Non-pigmented ciliary epithelial cell (primary cell): ENCODE measurements at places on chromosomes 11 and 22.

DNA sequence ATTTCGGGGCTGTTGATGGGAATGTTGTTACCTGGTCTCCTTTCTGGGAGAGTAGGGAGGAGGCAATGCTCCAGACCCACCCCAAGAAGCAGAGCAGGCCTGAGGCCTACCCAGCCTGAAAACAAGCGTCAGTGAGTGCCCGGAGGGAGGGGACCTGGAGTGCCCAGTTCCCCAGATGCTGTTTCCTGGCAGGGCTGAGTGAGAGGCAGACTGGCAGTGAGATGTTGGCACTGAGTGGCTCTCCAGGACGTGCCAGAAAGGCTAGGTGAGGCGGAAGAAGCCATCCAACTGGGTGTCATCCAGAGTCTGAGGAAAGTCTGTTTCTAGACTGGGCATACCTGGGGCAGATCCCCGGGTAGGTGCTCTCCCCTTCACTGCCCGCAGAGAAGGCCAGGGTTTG is 1.3 kb downstream of the POU2F3 start:
- DNase-seq: no peak

DNA sequence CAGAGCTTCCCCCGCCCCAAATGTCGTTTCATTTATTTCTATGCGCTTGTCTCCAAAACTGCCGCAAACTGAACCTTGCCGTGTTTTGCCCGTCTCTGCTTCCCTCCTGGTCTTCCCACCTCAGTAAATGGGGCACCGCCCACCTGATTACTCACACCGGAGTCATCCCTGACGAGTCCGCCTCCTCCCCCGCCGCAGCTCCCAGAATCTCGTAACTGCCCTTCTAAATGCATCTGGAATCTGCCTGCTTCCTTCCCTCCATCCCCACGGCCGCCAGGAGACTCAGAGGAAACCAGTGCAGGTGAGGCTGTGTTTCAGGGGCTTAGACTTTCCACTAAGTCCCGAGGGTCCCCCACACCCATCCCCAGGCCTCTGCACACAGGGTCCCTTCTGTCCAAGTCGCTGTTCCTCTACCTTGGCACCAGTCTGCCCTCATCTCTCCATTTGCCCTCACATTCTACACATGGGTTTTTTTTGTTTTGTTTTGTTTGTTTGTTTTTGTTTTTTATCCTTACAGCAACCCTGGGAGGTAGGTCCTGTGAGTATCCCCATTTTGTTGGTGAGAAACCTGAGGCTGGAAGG is 62.6 kb upstream of the PHF21B start:
- no peak for DNase-seq

GRCh38 chr11:36724742-36725385 is 126.8 kb upstream of the RAG2 start:
- DNase-seq: no peak

DNA sequence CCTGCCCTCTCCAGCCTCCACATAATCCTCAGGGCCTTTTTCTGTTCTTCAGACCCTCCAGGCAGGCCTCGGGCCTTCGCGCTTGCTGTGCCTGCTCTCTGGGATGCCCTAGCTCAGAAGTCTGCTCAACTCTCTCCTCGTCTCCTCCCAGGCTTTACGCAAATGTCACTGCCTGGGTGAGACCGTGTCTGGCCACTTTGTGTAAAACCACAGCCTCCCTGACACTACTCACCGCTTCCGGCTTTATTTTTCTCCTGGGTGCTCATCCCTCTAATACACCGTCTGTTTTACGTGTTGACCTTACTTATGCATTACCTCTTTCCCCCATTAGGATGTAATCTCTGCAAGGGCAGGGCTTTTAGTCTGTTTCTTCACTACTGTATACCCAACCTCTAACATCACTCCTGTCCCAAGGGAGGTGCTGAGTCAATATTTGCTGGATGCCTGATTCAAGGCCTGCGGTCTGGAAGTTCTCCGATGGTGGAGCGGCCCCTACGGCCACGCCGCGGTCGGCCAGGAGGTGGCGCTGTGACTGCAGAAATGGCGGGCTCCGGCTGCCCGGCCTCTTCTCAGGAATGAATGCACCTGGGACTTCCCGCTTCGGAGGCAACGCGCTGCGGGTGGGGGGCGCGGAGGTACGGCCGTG is 58.2 kb upstream of the THY1 start:
- DNase-seq: no peak

- no peak for DNase-seq
Measured at GRCh38 chr22:48082284-48082683, 1319.8 kb downstream of the TBC1D22A start.

DNA sequence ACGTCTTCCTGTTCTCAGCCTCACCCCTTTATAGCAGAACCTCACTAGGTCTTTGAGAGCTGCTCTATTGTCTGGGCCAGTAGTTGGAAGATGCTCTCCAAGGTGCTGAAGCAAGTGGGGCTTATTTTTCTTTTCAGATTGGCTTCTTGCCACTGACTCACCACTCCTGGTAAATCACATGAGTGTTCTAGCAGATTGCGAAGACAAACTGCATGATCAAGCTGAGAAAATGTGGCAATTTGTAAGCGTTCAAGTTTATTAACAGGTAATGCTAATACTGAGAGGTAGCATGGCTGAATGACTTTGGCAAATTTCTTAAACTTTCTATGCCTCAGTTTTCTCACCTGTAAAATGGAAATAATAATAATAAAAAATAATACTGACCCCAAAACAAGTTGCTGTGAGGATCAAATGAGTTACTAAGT is 59.2 kb downstream of the CACNG2 start:
- DNase-seq: peak; percentile 72

GRCh38 chr11:59968395-59968783 is 4.6 kb downstream of the OOSP4A start:
- DNase-seq: no peak
